IMR-90 (cell line): ENCODE measurements at places on chromosomes 7 and 10. TPM values are rescaled to one million over a fixed set of nuclear protein-coding genes. Genes with fewer than 3 reads are reported as not detected.

GRCh38 chr7:66571568-66571967, 57.1 kb upstream of the KCTD7 start:
- no peak overlapping the region for H3K27ac ChIP-seq
- H3K36me3 ChIP-seq, result peaks cover 33% of the 10 kb centered on the region
- H3K4me1 ChIP-seq, result peaks cover 6% of the 10 kb centered on the region
- H3K27me3 ChIP-seq, result no peaks in the 10 kb centered on the region
- no peak for DNase-seq
- no peak overlapping the region for H3K4me3 ChIP-seq

Gene ELFN1
- polyA plus RNA-seq, result 5.2 and 7.8 TPM in 2 replicates

Gene CNTNAP2
- polyA plus RNA-seq, result not detected in 2 replicates

Gene CHAT
- polyA plus RNA-seq, result not detected in 2 replicates
